ENCODE measurements at places on chromosomes 3 and 15.

- peak; percentile 91 for DNase-seq
These were observed 59.0 kb downstream of the CLEC3B start for GRCh38 chr3:45084820-45085816.

DNA sequence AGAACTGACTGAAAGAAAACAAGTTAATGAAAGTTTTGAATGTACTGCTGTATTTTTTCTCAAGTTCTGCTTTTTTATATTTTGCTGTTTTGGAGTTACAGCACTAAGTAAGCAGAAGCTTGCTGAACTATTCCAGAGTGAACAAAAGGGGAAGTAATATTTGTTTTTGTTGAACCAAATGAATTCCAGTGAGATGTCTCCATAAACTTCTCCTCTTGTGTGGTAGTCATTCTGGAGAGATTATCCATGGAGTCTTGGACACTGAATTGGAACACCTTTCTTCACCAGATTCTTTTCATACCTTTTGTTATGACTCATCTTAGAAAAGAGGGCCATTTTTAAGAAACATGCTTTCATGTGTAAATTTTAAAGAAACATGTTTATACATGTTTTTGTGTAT lies 8.8 kb downstream of the ANKUB1 start:
- peak; percentile 77 for DNase-seq

DNA sequence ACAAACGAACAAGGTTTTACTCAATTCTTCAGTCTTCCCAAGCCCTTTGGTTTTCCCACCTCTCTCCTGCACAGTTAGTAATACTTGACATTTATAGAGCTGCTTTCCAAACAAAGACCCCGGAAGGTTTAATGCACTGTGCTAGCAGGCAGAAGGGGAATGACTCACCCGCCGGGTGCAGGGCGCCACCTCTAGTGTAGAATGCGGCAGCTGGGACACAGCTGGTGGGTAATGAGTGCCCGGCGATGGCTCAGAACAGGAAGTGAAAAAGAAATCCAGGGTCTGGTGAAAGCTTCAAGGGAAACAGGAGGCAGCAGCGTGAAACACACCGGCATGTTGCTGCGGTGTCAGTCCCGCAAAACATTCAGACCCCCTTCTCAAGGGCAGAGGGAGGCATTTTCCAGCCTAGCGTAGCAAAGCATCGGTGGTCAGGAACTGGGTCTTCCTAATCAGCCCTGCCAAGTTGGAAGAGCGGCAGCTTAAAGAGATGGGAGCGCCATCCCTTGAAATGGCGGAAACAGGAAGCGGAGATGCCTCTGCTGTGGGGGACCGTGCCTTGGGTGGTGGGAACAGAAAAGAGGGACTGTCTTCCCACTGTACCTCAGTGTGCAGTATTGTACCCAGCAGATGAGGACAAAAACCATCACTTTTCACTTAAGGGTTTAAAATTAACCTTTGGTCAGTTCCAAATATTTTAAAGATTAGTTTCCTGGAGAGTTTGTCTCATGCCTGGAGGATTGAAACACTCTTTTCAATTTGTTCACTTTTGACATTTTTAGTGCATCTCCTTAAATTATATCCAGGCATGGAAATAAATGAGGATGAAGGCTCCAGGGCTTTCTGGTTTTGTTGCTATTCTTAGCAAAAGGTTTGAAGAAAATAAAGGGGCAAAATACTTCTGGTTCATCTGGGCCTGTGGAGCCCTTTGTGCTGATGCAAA lies 160.7 kb upstream of the MCTP2 start:
- no peak for DNase-seq

GRCh38 chr15:92989470-92989869 lies 89.3 kb downstream of the CHD2 start:
- no peak for DNase-seq

DNA sequence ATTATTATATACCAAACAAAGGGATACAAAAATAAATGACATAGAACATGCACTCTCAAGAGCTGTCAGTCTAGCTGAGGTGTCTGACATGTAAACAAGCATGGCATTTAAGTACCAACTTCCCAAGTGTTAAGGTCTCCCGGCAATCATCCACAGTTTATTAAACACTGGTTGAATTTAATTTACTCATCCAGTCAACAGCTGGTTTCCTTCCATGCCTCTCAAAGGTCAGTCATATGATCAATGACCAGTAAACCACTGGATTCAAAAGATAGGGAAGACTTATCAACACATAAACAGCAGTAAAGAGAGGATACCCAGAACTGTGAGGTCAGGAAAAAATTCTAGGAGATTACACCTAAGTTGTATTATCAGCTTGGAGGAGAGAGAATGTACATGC lies 80.4 kb downstream of the ADAM10 start:
- no peak for DNase-seq

GRCh38 chr3:59542276-59542675 lies 492.5 kb upstream of the CFAP20DC start:
- DNase-seq: no peak

- no peak for DNase-seq
These were observed 660 bp upstream of the RTF1 start for GRCh38 chr15:41416128-41416741.

DNA sequence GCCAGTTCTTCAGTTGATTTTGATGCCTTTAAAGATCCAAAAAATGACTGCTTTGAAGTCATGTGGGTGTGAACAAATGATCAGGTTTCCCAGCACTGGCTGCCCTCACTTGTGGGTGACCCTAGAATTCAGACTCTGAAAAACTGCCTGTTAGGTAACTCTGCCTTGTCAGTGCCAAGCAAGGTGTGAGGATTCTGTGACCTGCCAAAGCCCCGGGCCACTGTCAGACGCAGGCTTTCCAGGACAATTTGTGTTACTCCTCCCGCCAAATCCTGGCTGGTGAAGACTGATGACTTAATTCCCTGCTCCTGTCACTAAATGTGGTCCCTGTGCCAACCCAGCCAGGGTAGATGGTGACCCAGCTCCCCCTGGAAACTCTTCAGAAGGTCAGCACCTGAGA lies 99.2 kb upstream of the PSMD6 start:
- no peak for DNase-seq

DNA sequence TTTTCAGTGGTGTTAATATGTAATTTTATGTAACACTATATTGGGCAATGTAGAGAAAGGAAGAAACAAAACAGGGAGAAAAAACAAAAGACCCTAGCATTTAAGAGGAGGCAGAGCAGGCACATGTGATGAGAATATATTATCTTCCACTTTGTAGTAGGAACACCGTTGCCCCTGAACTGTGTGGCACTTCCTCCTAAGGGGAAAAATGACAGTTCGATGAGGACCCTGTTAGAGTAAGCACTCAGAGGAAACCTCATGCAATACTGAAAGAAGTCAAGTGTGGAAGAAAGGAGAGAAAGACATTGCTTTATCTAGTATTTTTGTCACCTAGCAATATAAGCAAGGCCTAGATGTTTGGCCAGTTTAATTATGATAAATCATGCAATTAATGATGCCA lies 32.2 kb downstream of the ARPP21 start:
- no peak for DNase-seq

Measured in non-pigmented ciliary epithelial cell (primary cell).